ENCODE measurements at places on chromosomes 3 and 15. TPM values are rescaled to one million over a fixed set of nuclear protein-coding genes. Genes with fewer than 3 reads are reported as not detected.

The APOD gene
- 13.1 TPM for total RNA-seq

The FEZF2 gene
- not detected for total RNA-seq

The CCR4 gene
- 0.69 TPM for total RNA-seq

The DUOXA2 gene
- total RNA-seq, result 30.2 TPM

The RTP1 gene
- not detected for total RNA-seq

The MME gene
- total RNA-seq, result 1.4 TPM

The GPR27 gene
- 2.2 TPM for total RNA-seq

The CHRD gene
- total RNA-seq, result 2.0 TPM

The WDR49 gene
- 0.98 TPM for total RNA-seq

DNA sequence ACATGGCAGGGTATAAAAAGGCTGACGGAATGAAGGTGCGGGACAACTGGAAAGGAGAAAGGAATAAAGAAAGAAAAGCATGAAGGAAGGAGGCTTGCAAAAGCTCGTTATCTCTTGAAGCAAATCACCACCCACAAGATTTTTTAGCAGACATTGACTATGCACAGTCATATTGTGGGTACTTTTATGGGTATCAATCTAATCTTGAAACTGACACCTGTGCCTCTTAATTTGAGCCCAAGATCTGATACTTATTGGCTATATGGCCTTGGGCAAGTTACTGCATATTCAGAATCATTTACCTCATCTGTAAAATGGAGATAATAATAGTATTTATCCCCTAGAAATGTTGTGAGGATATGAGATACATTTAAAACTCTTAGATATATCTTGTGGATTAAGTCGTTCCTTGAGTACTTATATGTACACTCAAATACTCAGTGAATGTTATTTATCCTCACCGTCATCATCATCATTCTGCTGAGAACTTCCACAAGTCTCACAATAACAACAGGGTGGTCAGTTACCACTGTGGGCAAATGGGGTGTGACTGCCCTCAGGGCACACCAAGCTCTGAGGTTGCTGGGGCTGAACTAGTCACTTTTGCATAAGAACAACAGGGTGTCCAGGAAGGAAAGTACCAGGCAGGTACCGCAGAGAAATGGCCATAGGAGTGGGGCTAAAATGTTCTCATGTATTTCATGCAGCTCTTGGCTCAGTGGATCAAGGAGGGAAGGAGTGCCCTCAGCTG, 266.1 kb downstream of the SLC9A9 start:
- no peaks in the 10 kb centered on the region for H3K27me3 ChIP-seq
- no peak overlapping the region for H3K4me3 ChIP-seq
- no peak for DNase-seq
- no peaks in the 10 kb centered on the region for H3K4me1 ChIP-seq

- DNase-seq, result no peak
- H3K4me3 ChIP-seq, result no peak overlapping the region
- H3K4me1 ChIP-seq, result no peaks in the 10 kb centered on the region
- no peak overlapping the region for H3K27ac ChIP-seq
These were observed 15.1 kb downstream of the KLHL24 start for GRCh38 chr3:183650554-183650953.

DNA sequence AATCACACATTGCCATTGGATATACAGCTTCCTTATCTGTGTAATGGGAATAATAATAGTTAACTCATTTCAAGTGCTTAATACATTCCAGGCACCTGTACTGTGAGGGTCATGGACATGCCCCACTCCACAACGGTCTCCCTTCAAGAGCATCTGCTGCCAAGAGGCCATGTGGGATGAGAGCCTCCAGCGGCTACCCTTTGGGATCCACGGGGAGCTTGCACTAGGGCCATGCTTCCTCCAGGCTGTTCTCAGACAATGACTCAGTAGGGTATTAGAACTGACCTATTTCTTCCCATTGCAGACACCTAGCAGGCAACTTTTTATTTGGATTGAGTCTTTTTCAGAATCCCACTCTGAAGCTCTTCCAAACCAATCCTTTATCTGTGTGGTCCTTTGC, 1078.9 kb downstream of the TUSC7 start:
- H3K27me3 ChIP-seq, result no peaks in the 10 kb centered on the region
- no peaks in the 10 kb centered on the region for H3K4me1 ChIP-seq
- no peaks in the 10 kb centered on the region for H3K36me3 ChIP-seq
- no peak overlapping the region for H3K27ac ChIP-seq

GRCh38 chr15:73964736-73965093, 27.4 kb downstream of the STOML1 start:
- H3K27me3 ChIP-seq, result no peaks in the 10 kb centered on the region
- no peaks in the 10 kb centered on the region for H3K4me1 ChIP-seq
- peak; percentile 84 for DNase-seq
- no peak overlapping the region for H3K4me3 ChIP-seq

GRCh38 chr3:41265011-41265545, 65.8 kb downstream of the CTNNB1 start:
- H3K4me1 ChIP-seq, result no peaks in the 10 kb centered on the region
- no peak for DNase-seq
- no peak overlapping the region for H3K4me3 ChIP-seq
- H3K27me3 ChIP-seq, result no peaks in the 10 kb centered on the region
- no peak overlapping the region for H3K27ac ChIP-seq
- H3K36me3 ChIP-seq, result no peaks in the 10 kb centered on the region

- H3K4me3 ChIP-seq, result no peak overlapping the region
- no peaks in the 10 kb centered on the region for H3K4me1 ChIP-seq
- H3K36me3 ChIP-seq, result no peaks in the 10 kb centered on the region
- H3K27ac ChIP-seq, result no peak overlapping the region
- no peak for DNase-seq
- H3K27me3 ChIP-seq, result no peaks in the 10 kb centered on the region
These were observed 11.7 kb upstream of the WNT7A start for GRCh38 chr3:13891492-13892073.

DNA sequence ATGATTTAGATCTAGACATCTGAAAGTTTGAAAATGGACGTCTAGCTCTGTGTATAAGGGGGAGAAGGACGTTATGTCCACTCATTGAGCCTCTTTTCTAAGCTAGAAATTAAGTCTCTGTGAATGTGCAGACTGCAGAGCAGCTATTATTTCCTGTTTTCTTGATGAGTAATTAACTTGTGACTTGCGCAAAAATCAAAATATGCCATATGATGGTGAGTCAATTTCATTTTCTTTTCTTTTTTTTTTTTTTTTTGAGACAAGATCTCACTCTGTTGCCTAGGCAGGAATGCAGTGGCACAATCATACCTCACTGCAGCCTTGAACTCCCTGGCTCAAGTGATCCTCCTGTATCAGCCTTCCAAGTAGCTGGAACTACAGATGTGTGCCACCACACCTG, 14.1 kb downstream of the LACTB start:
- H3K4me1 ChIP-seq, result no peaks in the 10 kb centered on the region
- H3K36me3 ChIP-seq, result no peaks in the 10 kb centered on the region
- no peak overlapping the region for H3K4me3 ChIP-seq
- no peaks in the 10 kb centered on the region for H3K27me3 ChIP-seq
- DNase-seq, result no peak

- H3K27ac ChIP-seq, result no peak overlapping the region
- H3K27me3 ChIP-seq, result no peaks in the 10 kb centered on the region
These were observed 32.8 kb upstream of the PRR20G start for GRCh38 chr3:127320529-127321121.

DNA sequence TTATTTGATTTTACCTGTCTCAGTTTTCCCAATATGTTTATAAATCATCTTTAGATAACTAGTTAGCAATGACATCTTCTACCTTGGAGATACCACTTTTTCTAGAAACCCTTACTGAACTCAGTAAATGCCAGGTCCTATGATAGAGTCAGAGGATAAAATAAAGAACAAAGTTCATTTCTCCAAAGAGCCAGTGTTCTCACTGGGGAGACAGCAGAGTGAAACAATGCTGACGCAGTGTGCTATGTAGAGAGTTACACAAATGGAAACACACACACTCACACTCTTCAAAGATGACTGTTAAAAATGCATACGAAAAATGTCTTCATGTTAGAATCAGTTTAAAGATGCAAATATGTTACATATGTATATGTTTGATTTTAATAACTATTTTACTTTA, 111.3 kb downstream of the PIK3R4 start:
- no peaks in the 10 kb centered on the region for H3K4me1 ChIP-seq
- H3K27ac ChIP-seq, result no peak overlapping the region
- DNase-seq, result no peak
- H3K4me3 ChIP-seq, result no peak overlapping the region
- no peaks in the 10 kb centered on the region for H3K36me3 ChIP-seq

DNA sequence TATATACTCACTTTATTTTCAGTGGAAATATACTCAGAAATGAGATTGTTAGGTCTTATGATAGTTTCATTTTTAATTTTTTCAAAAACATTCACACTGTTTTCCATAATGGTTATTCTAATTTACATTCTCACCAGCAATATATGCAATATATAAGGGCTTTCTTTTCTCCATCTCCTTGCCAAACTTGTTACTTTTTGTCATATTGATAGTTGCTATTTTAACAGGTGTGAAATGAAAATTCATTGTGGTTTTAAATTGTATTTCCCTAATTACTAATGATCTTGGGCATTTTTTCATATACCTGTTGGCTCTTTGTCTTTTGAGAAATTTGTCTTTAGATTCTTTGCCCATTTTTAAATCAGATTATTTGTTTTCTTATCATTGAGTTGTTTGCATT, 325.2 kb downstream of the DIPK2A start:
- no peak overlapping the region for H3K4me3 ChIP-seq
- H3K27ac ChIP-seq, result no peak overlapping the region
- H3K27me3 ChIP-seq, result no peaks in the 10 kb centered on the region
- no peaks in the 10 kb centered on the region for H3K36me3 ChIP-seq
- H3K4me1 ChIP-seq, result no peaks in the 10 kb centered on the region
- no peak for DNase-seq

DNA sequence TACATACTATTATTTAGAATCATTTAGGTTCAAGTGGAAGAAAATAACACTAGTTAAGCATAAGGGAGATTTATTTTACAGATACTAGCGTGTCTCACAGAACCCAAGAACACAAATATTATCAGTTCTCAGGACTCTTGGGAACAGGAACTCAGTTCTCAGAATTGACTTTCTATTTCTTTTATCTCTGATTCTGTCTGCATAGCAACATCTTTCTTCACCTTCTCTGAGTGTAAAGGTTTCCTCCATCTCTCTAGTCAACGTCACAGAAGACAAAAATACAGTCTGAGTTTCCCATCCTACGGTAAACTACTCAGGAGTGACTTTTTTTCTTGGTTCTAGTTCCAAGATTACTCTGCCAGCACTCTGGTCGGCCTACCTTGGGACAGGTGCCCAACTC, 220.0 kb downstream of the SV2B start:
- H3K27me3 ChIP-seq, result no peaks in the 10 kb centered on the region
- no peaks in the 10 kb centered on the region for H3K36me3 ChIP-seq
- no peak overlapping the region for H3K27ac ChIP-seq
- H3K4me1 ChIP-seq, result no peaks in the 10 kb centered on the region
- no peak for DNase-seq
- no peak overlapping the region for H3K4me3 ChIP-seq

GRCh38 chr3:142818651-142819050, 70.2 kb downstream of the PCOLCE2 start:
- no peaks in the 10 kb centered on the region for H3K4me1 ChIP-seq
- H3K4me3 ChIP-seq, result no peak overlapping the region
- H3K36me3 ChIP-seq, result no peaks in the 10 kb centered on the region
- H3K27me3 ChIP-seq, result no peaks in the 10 kb centered on the region
- DNase-seq, result no peak
- H3K27ac ChIP-seq, result no peak overlapping the region

DNA sequence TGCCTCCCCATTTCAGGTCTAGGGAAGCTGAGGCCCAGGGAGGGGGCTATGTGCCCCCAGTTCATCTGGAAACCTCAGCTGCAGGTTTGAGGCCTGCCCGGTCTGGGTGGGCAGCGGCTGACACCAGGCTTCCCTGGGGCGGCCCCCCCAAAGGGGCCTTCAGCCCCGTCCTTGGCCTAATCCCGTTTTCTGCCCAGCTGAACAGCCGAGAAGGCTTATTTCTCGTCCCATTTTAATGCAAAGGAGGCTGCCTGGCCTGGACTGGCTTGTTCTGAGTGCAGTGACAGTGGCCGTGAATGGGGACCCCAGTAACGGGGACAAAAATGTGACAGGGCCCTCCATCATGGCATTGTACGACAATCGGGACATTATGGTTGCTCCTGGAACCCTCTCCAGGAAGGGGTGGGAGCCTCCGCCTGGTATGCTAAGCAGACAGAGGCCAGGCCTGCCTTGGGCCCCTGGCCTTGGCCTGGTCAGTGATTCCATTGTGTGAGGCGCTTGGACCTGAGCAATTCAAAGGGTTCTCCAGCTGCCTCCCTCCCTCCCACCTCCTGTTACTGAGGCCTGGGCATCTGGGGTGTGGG, 93.9 kb downstream of the WNT7A start:
- no peaks in the 10 kb centered on the region for H3K4me1 ChIP-seq
- H3K4me3 ChIP-seq, result no peak overlapping the region
- no peak for DNase-seq
- H3K27me3 ChIP-seq, result no peaks in the 10 kb centered on the region
- H3K36me3 ChIP-seq, result no peaks in the 10 kb centered on the region

DNA sequence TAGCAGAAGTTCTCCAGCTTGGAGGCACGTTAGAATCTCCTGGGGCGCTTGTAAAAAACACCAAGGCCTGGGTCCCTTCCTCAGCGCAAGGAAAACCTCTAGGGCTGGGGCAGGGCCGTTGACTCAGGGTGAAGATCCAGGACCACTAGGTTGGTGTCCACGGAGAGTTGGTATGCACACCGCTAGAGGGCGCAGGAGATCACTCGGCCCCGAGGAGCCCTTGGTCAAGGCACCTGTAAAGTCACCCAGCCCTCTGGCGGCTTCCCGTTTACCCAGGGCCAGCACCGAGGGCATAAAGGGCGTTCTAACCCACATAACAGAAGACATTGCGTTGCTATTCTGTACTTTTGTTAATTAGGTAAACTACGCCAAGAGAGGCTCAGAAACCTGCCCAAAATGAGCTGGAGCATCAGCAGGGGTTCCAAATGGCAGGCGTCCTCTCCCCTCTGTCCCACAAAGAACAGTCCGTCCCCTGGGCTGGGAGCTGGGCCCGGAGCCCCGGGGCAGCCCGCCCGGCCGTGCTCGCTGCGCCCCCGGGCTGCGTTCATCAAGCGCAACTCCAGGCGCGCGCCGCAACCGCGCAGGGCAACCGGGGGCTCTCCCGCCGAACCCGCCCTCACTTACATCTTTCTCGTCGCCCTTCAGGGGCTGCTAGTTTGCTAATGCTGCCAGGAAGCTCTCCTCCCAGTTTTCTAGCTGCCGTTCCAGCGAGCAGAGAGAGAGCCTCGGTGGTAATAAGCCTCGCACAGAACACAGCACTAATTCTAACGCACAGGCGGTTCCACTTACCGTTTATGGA, 332.1 kb downstream of the ARRDC4 start:
- peak; percentile 61 for DNase-seq
- H3K27me3 ChIP-seq, result no peaks in the 10 kb centered on the region
- no peak overlapping the region for H3K4me3 ChIP-seq
- H3K27ac ChIP-seq, result no peak overlapping the region
- H3K4me1 ChIP-seq, result no peaks in the 10 kb centered on the region

All from colonic mucosa (tissue), 4 donors.